ENCODE measurements at places on chromosomes 6 and 20.

- DNase-seq = no peak
These were observed 31.3 kb downstream of the AKIRIN2 start for GRCh38 chr6:87670707-87671106.

DNA sequence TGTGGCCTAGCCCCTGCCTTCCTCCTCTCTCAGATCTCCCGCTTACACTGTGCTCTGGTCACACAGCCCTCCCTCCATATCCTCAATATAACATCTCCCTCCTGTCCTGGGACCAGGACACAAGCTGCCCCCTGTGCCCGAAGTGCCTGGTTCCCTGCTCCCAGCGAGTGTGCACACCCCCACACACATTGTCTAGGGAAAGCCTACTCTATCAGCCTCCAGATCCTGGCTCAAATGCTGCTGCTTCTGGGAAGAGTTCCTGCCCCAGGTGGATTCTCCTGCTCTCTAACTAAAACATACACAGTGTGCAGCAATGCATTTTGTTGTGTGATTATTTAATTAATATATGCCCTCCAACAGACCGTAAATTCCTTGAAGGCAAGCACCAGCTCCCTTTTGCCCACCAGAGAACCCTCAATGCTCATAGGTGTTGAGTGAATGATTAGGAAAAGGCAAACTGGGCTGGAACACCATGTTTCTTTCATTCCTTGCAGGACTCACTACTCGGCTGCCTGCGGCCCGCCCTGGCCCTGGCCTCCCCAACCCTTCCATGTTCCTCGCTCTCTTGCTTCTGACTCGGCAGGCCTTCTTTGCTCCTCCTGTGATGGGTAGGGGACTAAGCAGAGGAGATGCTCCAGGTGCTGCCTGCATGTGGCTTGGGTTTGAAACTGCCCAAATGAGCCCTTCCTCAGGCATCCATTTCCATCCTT is 194.6 kb downstream of the ZDHHC14 start:
- no peak for DNase-seq

GRCh38 chr6:163404825-163405265 is 9.7 kb upstream of the QKI start:
- DNase-seq = no peak

GRCh38 chr20:50690650-50691572 is at the start of gene RIPOR3:
TSS of gene RIPOR3 (minus strand) at chr20:50691542. CDS start at chr20:50691128, 414 bp downstream.
- DNase-seq = no peak

GRCh38 chr6:99614430-99615186 is 8.0 kb downstream of the PRDM13 start:
- DNase-seq = peak; percentile 38

DNA sequence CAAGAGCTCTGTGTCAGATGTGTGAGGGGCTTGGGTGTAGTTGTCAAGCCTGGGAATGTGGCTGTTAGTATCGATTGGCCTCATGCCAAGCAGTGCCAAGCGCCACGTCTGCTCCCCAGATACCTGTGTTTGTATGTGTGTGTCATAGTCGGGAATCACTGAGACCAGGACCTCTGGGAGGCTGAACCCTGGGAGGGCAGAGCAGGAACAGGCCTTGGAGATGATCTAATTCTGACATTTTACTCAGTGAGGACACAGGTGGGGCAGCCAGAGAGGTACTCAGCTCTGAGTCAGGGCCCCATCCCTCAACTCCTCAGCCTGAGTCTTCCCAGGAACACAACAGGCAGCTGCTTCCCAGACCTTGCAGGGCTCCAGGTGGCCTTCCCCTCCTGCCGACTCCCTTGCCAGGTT is 51.2 kb upstream of the FANCE start:
- no peak for DNase-seq

- no peak for DNase-seq
These were observed 1.5 kb upstream of the NEDD9 start for GRCh38 chr6:11233673-11234573.

DNA sequence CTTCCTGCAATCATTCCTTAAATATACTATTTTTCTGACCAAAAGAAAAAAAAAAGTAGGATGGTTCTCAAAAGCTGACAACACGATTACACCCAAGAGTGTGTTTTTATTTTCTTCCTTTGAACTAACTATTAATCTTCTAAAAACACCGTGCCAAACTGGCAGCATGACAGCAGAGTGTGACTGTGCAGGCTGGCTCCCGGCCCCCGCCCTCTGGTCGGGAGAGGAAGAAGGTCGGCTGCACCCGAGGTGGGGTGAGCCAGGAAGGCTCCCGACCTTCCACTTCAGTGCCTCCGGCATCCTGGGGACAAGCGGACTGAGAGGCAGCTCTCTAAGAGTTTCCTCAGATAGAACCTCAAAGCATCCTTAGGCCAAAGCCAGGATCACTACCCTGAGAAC is 29.2 kb downstream of the SLC22A23 start:
- no peak for DNase-seq

GRCh38 chr6:38323216-38323615 is 316.5 kb downstream of the BTBD9 start:
- DNase-seq = no peak

GRCh38 chr6:156449128-156449527 is 328.1 kb upstream of the ARID1B start:
- no peak for DNase-seq

DNA sequence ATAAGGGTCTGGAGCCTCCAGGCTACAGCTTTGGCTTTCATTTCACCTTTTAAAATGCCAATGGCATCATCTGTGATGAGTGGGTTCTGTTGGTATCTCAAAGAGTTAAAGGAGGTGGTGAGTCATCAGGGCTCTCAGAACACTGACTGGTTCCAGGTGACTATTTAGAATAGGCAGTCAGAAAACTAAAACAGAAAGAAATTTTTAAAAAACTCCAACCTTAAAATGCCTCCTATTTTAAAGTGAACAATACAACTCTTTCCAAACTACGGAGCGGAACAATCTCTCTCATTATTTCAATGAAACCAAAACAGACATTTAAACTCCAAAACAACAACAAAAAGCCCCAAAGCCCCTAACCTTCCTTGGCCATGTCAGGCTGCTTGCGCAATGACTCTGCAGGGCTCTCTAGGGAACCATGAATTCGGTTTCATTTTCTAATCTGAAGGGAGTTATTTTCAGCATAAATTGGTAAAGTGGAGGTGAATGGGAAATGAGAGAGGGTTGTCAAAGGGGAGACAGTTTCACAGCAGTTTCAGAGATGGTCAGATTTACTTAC is 194.9 kb downstream of the KIF6 start:
- no peak for DNase-seq

DNA sequence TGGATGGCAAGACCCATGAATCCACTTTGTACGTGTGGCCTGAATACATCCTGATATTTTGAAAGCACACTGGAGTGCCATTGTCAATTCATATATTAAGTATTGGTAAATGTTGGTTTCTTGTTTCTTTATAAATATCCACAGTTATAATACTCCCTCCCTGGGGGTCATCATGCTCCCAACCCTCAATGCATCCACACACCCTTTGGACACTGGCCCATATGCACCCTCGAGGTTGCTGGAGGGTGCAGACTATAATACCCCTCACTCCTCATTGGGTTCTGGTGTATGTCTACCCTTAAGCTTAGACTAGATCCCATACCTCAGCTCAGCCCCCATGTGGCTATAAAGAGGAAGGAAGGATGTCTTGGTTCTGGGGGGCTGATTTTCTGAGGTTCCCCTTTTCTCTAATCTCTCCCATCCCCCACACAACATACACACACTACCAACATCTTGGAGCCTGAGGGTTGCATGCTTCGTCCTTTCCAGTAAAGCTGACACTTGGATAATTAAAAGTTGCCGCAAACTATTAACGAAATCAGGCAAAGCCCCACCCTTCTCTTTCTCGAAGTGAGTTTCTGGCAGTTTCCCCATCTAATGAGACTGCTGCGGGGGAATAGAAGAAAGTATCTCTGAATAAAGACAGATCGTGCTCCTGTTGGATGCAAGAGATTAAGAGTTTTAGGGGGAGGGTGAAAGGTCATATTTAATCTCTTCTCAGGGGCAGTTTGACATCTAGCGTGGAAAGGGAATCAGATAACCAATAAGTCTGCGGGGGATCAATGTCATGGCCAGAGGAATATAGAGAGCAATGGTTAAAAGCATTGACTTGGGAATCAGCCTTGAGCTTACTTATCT is 7.4 kb downstream of the PIM1 start:
- DNase-seq = no peak

DNA sequence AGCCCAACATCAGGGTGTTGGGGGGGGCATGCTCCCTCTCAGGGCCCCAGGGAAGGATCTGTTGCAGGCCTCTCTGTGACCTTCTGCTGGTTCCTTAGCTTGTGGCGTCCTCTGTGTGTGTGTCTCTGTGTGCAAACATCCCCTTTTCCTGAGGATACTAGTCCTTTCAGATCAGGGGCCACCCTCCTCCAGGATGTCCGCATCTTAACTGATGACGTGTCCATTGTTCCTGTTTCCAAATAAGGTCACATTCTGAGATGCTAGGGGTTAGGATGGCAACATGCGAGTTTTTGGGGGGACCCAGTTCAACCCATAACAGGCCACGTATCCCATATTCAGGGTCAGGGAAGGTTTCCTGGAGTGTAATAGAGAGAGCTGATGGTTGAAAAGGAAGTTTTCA is 40.9 kb downstream of the GMPR start:
- no peak for DNase-seq

GRCh38 chr6:293193-294174 is 1.2 kb downstream of the DUSP22 start:
- DNase-seq = no peak

DNA sequence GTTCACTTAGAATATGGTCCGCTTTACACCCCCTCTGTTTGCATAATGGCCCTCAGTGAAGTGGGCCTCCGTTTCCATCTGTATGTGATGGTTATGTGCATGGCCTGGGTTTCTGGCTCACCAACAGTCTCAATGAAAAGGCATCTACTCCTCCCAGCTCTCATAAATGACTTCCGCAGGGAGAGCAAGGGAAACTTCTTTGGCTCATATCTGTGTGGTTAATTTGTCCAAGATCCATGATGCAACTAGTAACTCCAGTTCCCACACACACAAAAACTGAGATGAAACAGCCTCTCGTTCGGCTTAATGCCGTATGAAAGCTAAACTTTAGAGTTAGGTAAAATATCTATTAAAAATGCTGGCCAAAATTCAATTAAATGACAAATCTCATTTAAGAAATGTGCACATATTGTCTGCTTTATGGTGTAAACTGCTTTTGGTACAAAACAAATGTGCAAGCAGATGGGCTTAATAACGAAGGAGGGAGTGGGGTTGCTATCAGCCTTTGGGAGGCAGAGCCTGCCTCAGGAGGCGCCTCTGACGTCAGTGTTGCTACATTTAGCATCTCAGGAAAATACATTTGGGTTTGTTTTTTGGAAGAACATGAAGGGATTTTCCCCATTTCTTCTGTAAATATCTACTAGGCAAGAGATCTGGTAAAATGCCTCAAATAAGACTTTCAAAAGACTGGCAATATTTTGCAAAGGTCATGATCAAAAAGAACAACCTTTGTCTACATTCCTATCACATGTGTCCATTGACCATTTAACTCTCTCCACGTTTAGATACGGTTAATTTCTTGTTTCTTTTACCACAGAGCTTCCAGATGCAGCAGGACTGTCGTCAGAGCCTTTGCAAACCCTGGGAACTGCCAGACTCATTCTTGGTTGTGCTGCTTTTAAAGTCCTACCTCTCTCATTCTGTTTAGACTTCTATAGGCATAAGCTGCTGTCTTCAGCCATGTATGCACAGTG is 96.8 kb downstream of the ARMC2 start:
- DNase-seq = no peak

DNA sequence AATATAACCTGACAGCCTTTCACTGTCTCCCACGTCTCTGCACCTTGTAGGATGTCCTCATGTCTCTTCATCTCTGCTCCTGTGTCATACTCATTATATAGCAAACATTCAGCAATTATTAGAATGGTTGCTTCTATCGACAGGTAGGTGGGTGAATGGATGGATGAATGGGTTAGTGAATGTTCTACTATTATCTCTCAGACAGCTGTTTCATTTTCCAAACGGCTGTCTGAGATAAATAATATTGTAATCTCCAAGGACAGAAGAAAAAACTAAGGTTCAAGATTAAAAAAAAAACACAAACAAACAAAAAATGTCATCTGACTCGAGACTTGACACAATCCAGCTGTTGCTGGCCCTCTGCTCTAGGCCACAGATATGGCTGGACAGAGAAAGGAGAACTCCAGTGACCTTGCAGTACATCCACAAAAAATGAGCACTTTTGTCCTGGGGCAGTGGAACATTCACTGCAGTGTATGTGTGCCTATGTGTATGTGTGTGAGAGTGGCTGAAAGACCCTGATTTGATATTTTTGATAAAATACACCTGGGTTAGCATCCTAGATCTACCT is 2.1 kb downstream of the HNF4A start:
- DNase-seq = no peak

- DNase-seq = no peak
These were observed 88.9 kb downstream of the PHIP start for GRCh38 chr6:78989191-78989590.

- DNase-seq = no peak
These were observed 25.0 kb downstream of the TAF8 start for GRCh38 chr6:42075159-42075838.

GRCh38 chr6:109653264-109653663 is 37.7 kb downstream of the AK9 start:
- DNase-seq = no peak

DNA sequence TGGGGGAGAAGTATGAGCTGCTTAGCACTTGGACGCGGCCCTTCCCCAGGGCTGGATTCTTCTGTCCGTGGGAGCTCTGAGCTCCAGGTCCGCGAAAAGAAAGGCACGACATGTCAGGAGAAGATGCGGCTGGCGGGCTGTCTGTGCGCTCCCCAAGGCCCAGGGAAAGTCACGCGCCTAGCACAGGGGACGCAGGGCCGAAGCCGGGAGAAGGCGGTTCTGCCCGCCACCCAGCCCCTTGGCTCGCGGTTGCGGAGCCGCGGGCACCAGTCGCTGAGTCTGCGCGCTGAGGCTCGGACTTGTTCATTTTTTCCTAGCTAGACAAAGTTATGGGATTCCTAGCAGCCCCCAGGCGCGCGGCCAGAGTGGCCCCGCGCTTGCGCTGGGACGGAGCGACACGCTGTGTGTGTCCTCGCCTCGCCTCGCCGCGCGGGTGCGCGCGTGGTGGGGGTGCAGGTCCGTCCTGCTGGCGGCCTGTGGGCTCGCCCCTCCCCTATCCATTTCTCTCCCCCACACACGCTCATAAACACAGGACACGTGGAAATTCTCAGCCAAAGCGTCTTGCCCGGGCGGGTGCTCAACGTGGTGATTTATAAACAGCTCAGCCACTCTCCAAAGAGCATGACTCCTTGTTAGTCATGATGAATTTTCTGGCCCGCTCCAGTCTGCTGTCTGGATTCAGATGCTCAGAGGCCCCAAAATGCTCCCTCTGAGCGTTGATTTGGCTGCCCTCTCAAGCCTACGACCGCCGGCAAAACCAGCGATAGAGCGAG is 1.9 kb upstream of the POU3F2 start:
- DNase-seq = no peak

GRCh38 chr6:87904011-87904410 is 143.6 kb upstream of the SPACA1 start:
- DNase-seq = no peak

DNA sequence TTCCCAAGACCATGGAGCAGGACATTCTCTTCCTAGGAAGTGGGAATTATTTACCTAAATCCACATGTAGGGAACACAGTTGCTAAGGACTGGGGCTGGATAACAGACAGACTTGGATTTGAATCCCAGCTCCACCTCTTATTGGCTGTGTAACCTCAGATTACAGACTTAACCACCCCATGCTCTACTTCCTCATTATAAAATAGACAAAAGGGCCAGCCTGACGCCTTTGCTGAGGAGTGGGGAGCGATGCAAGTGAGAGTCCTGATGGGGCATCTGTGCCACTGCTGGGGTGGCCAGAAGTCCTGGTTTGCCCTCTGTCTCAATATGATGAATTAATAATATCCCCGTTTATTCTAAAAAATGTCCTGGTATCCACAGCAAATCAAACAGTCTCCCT is 46.8 kb downstream of the SPATA2 start:
- DNase-seq = no peak

GRCh38 chr6:2857580-2858337 is 16.1 kb upstream of the SERPINB1 start:
- DNase-seq = no peak

All from naive thymus-derived CD4-positive, alpha-beta T cell (primary cell).